Iris pigment epithelial cell (primary cell): ENCODE measurements at places on chromosomes 4 and X.
A peak's percentile ranks its signal among the peaks of the same experiment; 100 is the strongest.

- DNase-seq: no peak
These were observed 10.3 kb upstream of the PHEX start for GRCh38 chrX:22021751-22022324.

DNA sequence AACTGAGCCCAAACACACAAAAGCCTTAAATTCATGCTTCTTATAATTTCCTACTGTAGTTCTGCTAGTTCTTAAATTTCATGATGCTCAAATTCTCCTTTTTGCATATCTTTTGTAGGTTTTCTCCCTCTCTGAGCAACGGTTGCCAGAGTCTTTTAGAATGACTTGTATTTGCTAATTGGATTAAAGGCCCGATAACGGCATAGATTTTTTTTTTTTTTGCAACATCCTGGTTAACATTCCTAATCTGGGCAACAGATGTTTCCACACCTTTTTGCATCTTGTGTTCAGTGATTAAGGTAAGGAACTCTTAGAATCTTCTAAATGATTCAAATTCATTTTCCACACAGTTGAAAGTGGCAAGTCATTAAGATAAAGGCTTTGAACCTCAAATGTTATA lies 66.3 kb upstream of the ADGRG2 start:
- no peak for DNase-seq

DNA sequence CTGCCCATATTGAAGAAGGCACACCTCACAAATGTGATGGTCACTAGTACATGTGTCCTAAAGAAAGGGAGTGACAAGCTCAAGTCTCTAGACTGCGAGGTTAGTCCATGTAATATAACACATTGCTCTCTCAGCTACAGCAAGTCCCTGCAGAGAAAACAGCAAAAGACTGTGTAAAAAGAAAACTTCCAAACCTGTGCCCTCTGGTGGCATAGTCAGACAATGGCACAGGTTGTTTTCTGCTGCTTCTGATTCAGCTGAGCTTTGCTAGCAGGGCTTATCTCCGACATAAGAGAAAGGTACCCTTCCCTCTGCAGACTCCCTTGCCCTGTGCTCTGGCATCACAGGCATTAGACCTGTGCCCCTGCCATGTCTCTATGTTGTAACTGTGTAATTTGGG lies 1.4 kb upstream of the SERPINA7 start:
- peak; percentile 23 for DNase-seq

GRCh38 chr4:111031596-111031995 lies 408.7 kb upstream of the PITX2 start:
- no peak for DNase-seq

DNA sequence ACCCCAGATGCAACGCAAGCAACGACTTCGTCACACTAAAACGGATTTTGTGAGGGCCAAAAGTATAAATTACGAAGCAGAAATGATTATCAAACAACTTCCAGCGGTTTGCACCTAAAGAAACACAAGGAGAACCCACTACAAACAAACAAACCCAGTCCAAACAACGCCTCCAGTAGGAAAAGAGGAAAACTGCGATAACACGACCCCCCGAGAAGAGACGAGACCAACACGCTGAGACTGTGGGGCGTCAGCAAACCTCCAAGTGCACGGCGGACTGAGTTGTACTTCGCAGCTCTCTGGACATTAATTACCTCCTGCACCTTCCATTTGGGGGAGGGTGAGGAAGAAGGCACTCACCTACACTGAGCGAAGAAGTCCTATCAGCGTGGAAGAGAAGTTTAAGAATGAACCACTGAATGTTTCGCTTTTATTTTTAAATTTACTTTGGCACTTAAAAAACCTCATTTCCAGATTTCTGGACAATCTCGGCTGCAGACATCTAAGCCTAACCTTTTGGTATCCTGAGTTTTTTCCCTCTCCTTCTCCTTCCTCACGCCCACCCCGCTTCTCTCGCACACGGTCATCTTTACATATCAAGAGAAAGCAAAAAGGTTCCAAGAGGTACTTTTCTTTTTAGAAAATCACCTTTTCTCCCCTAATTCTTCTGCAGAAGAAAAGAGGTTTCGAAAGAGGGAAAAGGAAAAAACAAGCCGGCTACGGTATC lies at the start of gene MAB21L2:
MAB21L2 (plus strand) TSS at position 6 of the 727 bp plus-strand sequence. CDS start 879 bp downstream, outside the sequence.
- DNase-seq: peak; percentile 49

DNA sequence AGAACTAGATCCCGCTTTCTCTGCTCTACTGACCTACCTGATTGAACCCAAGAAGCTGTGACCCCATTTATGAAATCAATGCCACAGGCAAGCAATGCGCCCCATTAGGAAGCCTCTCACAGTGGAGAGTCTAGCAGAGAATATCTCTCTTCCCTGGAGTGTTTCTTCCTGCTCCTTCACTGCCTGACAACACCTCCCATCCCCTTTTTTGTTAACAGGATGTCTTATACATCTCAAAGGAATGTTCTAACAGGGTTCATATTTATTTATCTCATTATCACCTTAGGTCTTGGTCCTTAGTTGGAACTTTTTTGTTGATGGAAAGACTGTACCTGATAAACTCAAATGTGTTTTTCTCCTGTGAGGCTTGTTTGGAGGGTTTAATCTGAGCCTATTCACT lies 35.5 kb downstream of the SLIT2 start:
- DNase-seq: no peak

DNA sequence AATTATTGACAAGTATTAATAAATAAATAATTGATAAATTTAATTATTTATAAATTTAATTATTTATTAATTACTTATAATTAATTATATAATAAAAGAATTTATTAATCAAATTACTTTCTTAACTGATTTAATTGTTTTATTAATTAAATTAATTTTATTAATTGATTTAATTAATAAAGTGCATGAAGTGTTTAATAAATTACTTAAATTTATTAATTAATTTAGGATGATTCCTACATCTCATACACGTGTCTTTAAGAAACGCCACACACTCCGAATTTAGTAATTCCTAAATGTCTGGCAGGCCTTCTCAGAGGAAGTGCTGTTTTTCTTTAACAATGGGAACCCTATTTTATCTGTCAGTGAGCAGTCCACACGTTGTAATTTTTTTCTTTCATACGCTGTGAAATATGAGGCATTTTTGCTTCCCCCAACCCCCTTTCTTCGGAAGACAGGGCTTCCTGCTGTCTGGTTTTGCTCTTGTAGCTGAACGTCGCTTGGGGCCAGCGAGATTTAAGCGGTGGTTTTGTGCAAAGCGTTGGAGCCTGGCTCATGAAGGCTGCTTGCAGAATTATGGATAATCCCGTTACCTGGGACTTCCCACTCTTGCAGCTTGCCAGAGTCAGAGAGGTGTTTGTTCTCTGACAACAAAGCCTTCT lies 46.8 kb downstream of the CRLF2 start:
- peak; percentile 22 for DNase-seq

GRCh38 chrX:151828439-151829080 lies 84.1 kb upstream of the MAGEA4 start:
- peak; percentile 11 for DNase-seq

DNA sequence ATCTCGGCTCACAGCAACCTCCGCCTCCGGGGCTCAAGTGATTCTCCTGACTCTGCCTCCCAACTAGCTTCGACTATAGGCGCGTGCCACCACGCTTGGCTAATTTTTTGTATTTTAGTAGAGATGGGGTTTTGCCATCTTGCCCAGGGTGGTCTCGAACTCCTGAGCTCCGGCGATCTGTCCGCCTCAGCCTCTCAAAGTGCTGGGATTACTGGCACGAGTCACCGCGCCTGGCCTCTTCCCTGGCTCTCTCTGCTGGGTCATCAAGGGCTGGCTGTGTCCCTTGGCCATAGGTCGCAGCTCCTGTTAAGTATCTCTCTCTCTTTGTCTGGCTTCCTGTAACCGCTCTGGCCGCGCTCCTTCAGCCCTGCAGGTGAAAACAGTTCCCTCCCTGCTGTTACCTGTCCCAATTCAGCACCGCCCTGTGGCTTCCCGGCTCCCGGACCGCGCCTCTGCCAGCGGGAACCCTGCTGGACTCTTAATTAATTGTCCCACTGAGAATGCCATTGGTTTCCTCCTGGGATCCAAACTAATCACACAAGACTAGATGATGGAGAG lies 1.3 kb upstream of the RGS12 start:
- DNase-seq: no peak

DNA sequence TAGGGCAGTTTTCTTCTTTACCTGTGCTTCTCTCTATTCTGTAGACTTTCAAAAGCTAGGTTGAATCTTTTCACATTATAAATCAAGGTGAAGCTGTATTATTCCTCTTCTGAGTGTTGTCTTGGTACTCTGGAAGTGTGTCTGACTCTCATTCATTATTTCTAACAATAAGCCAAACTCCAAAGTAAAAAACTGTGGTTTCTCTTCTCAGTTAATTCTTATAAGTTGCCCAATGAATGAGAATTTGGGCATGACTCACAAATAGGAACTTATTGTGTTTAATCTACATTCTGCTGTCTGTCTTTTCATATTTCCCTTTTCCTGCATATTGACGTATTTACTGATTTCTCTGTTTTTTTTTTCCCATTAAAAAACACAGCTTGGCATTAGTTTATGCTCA lies 714.5 kb downstream of the CCSER1 start:
- DNase-seq: peak; percentile 77

- DNase-seq: peak; percentile 46
These were observed 74.6 kb upstream of the NEIL3 start for GRCh38 chr4:177235026-177235425.

- no peak for DNase-seq
These were observed 95.7 kb upstream of the OTUD4 start for GRCh38 chr4:145276050-145276449.

DNA sequence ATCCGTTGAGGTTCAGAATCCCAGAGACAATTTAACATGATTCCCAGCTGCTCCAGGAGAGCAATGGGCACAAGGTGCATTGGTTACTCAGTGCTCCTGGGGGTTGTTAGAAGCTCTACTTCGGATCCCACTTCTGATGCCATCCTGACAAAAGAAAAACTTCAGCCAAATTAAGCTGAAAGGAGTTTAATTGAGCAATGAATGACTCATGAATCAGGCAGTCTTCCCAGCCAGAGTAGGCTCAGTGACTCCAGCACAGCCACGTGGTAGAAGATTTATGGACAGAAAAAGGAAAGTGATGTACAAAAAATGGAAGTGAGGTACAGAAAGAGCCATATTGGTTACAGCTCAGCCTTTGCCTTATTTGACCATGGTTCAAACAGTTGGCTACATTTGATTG lies 95.7 kb downstream of the PWWP3B start:
- peak; percentile 23 for DNase-seq

DNA sequence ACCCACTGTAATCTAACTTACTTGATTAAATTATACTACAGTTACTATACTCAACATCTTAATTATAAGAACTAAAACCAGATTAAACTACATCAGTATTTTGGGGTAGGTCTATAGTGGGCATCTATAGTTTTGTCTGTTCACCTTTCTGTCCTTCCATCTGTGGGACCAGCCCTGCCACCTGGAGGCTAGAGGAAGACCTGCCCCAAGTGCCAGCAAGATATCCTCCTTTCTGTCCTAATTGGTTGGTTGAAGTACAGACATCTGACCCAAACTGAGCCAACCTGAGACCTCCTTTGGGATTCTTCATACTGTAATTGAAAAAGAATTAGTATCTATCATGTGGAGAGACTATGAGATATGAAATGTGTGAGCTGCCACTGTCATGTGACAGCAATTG lies 172.2 kb upstream of the TLL1 start:
- no peak for DNase-seq

DNA sequence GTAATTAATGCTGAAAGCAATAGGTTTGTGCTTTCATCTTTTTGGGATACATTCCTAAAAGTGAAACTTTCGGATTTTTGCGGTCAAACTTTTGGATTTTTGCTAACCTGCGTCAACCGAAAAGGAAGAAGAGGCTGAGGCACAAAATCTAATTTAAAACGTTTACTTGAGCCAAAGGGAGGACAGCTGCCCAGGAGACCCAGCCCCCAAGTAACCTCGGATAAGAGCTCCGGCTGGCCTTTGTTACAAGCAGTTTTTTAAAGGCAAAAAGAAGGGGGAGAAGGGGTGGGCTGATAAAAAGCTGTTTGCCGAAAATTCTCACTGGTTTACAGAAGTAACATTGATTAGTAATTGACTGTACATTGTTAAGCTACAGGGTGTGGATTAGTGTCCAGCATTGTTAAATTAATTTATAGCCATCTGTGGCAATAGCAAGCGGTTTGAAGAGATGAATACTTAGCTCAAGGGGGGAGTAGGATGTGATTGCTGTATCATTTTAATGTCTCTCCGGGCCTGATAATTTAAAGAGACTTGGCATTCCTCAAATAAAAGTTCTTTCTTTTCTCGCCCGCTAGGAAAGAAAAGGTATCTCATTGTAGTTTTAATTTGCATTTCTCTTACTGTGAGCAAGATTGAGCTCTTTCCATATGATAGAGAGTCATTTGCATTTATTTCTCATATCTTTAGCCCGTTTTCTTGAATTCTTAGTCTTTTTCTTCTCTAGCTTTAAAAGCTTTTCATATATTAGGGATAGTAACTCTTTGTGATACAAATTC lies 59.1 kb upstream of the USP9X start:
- peak; percentile 39 for DNase-seq

GRCh38 chr4:71186257-71186565 lies 152.6 kb upstream of the SLC4A4 start:
- no peak for DNase-seq

DNA sequence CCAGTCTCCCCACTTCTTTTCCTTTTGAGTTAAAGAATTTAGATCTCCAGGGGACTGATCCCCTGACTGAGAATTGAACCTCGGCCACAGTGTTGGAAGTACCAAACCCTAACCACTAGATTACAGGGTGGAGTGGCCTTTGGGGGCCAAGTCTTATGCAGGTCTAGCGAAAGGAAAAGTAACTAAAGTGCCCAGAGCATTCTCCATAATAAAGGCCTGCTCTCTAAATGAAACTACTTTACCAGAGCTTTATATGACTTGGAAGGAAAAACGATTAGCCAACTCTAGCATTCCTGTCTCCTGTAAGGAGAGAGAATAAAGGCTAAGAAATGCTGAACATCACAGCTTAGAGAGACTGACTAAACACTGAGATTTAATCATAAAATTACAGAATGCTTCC lies 788.0 kb downstream of the C4orf33 start:
- no peak for DNase-seq

DNA sequence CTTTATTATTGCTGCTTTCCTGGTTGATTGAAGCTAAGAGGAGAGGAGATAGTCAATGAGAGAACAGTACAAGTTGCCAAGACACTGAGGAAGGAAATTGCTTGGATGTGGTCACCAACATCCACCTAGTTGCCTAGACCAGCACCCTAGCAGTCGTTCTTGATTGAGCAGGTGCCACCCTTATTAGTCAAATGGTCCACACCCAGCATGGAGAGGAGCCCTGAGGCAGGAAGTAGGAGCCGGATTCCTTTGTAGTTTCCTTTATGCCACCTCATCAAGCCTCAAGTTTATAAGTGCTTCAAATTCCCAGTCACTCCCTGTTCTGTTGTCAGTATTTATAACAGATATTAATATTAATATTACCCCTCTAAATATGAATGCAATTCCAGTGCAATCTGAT lies 19.1 kb downstream of the PAGE2 start:
- no peak for DNase-seq
